ENCODE measurements at places on chromosomes 7 and 10. TPM values are rescaled to one million over a fixed set of nuclear protein-coding genes. Genes with fewer than 3 reads are reported as not detected.

The DENND2A gene
- 0.66 TPM for total RNA-seq

The GFRA1 gene
- 3.7 TPM for total RNA-seq

The PTPN20 gene
- not detected for total RNA-seq

The CFAP43 gene
- 0.09 TPM for total RNA-seq

The PODXL gene
- total RNA-seq, result 66.4 TPM

The CARD11 gene
- total RNA-seq, result 46.0 TPM

The MMS19 gene
- 83.9 TPM for total RNA-seq

The ADAM8 gene
- total RNA-seq, result 0.18 TPM

The AQP1 gene
- total RNA-seq, result 14.2 TPM

The DNAJB6 gene
- 109 TPM for total RNA-seq

The GCK gene
- total RNA-seq, result 0.27 TPM

The ASB15 gene
- total RNA-seq, result not detected

The OR6V1 gene
- total RNA-seq, result not detected

The STAG3 gene
- 0.09 TPM for total RNA-seq

The GDF2 gene
- not detected for total RNA-seq

The PRLHR gene
- not detected for total RNA-seq

The CTNNA3 gene
- total RNA-seq, result not detected

The SFRP5 gene
- total RNA-seq, result not detected

The KCNH2 gene
- total RNA-seq, result not detected

The PPP2R2D gene
- total RNA-seq, result 33.9 TPM

The HECW1 gene
- not detected for total RNA-seq

The PON1 gene
- total RNA-seq, result not detected

The BHLHA15 gene
- total RNA-seq, result 0.09 TPM

The FAM170B gene
- not detected for total RNA-seq

The PPP1R3C gene
- 0.72 TPM for total RNA-seq

The RHOBTB1 gene
- total RNA-seq, result 28.9 TPM

The AASS gene
- total RNA-seq, result 42.1 TPM

The CPA2 gene
- total RNA-seq, result not detected

The CACNB2 gene
- total RNA-seq, result not detected

The RELN gene
- total RNA-seq, result 1.9 TPM

The OR2A42 gene
- total RNA-seq, result 0.09 TPM

The GPER1 gene
- total RNA-seq, result 0.75 TPM

The CALHM2 gene
- 13.0 TPM for total RNA-seq

The C10orf95 gene
- total RNA-seq, result not detected

The TAC1 gene
- not detected for total RNA-seq

The KIF11 gene
- 24.6 TPM for total RNA-seq

The PAX4 gene
- not detected for total RNA-seq

The HECTD2 gene
- 5.5 TPM for total RNA-seq

The CC2D2B gene
- not detected for total RNA-seq

The GAD2 gene
- not detected for total RNA-seq

The TMEM140 gene
- 8.3 TPM for total RNA-seq

The ZNF33A gene
- 13.0 TPM for total RNA-seq

The TDRD1 gene
- not detected for total RNA-seq

The GLRX3 gene
- 77.7 TPM for total RNA-seq

The PRRT4 gene
- not detected for total RNA-seq

The MYL10 gene
- total RNA-seq, result not detected

The CPA5 gene
- not detected for total RNA-seq

The MRC1 gene
- 8.8 TPM for total RNA-seq

The CCDC146 gene
- 1.4 TPM for total RNA-seq

The COL1A2 gene
- total RNA-seq, result 1,191 TPM

The PON3 gene
- total RNA-seq, result 0.66 TPM

The GLUD1 gene
- total RNA-seq, result 172 TPM

The EBLN1 gene
- total RNA-seq, result not detected

The SPACDR gene
- total RNA-seq, result 1.3 TPM

The TBC1D12 gene
- total RNA-seq, result 12.0 TPM

The NRP1 gene
- 204 TPM for total RNA-seq
